ENCODE measurements at places on chromosomes 1 and 21.

GRCh38 chr1:118815909-118816308, 172.2 kb downstream of the TBX15 start:
- DNase-seq = no peak

DNA sequence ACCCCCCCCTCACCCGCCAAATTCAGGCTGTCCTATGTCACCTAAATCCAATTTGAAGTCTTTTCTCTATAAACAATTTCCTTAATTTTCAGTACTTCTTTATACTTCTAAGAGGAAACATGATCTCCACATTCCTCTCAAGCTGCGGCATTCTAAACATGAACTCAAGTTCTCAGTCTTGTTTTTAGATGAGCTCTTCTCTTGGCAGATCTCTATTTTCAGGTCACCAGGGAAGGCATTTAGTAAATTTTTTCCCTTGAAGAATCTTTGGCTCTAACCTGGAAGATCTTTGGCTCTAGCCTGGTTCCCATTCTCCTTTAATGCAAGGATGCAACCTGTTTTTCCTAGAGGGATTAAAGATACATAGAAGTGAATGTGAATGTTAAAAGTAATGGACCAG, 193.4 kb downstream of the ATG4C start:
- no peak for DNase-seq

DNA sequence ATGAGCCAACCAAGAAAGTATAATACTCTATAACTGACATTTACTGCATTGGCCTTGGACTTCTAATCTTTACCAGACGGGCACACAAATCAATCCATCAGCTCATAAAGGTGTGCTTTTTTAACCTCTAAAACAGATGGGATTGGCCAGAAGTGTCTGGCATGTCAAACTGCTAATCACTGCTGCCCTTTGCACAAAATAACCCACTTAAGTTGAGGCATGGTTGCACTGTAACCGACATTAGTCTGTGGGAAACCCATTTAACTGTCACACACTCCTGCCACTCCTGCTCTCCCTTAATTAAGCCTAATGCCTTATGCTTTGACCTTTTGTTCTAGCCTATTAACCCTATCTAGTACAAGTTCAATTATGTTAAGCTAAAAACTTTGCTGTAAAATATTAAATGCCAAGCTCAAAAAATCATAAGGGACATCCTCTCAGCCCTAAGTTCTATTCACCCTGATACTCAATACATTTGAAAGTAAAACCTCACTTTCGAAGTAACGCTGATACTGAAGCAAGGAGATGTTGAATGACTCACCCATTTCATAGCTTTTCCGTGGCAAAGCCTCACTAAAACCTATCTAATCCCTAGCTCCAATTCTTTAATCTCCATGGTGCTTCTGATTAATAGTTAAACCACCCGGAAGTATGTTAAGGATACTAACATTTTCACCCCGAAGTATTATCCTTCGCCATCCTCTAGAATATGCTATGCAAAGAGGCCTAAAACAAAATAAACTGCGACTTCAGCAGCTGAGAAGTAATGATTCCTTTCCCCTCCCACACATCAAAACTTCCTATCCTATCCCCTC, 12.9 kb downstream of the NRIP1 start:
- no peak for DNase-seq

- DNase-seq = peak; percentile 47
Measured at GRCh38 chr1:201119206-201120197, 7.3 kb upstream of the CACNA1S start.

GRCh38 chr1:109229531-109230127, 15.9 kb downstream of the SARS1 start:
- no peak for DNase-seq
